ENCODE measurements at places on chromosomes 3 and 15.

GRCh38 chr3:8164145-8164544, 337.5 kb upstream of the LMCD1 start:
- no peak for DNase-seq

DNA sequence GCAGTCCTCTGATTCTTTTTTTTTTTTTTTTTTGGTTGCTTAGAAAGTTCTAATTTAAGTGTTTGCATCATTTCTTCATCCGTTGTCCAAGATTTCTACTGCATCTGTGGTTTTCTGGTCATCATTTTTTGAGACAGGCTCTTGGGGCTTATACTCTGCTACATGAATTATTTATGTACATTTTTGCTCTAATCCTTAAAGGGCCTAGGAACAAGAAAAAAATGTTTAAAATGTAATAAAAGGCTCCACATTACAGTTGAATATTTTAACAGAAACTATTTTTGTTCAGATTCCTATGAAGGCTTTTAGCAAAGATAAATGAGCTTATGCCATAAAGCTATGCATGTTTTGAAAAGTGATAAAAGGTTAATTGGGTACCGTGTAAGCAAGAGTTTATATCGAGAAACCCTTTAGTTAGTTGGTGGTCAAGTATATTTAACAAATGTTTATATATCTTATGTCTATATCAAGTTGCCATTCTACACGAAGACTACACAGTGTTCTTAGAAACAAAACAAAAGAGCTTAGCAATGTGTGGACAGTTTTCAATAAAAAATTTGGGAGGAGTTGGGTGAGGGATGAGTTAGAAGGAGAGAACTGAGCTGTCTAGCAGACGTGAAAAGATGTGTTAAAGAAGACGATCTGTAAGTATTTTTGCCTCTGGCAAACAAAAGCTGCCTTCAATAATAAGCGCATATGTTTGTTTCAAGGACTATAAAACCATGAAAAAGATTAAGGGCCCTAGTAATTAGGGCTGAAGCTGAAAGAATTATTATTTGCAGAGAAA, 563.6 kb upstream of the NAALADL2 start:
- DNase-seq = no peak

DNA sequence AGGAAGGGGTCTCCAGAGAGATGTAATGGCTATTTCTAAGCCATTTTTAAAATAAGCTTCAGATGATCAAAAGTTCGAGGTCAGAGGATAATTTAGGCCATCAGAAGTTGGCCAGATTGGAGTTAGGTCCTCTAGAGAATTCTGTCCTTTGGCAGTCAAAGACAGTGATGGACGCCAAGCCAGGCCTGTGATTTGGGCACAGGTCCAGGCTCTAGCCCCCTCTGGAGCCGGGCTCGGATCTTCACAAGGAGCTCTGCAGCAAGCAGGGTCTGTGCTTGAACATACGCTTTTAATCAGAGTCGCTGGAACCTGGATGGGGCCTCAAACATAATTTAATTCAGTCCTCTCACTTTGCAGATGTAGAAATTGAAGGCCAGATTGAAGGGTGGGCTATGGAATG, 151.4 kb upstream of the BCL6 start:
- no peak for DNase-seq

- no peak for DNase-seq
Measured at GRCh38 chr3:9696480-9697220, 7.0 kb upstream of the CPNE9 start.

DNA sequence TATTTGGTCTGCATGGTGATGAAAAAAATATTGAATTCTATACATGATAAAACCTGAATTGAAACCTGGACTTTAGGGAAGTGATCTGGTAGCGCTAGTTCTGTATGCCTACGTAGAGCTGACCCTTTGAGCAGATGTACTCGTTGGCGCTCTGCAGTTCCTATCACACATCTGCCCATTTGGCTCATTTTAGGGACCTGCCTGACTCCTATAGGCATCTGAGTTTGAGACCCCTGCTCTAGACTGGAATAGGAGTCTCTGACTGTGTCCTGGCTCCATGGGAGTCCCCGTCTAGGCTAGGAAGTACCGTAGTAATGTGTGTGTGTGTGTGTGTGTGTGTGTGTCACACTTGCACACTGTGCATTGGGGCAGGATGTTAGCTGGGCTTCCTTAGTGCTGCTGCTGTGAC, 21.2 kb downstream of the STARD5 start:
- peak; percentile 31 for DNase-seq

- no peak for DNase-seq
Measured at GRCh38 chr3:52782412-52783210, 5.2 kb downstream of the ITIH1 start.

GRCh38 chr15:74037171-74038117, 42.9 kb downstream of the PML start:
- DNase-seq = no peak

GRCh38 chr3:175716446-175716845, 857.3 kb downstream of the NAALADL2 start:
- no peak for DNase-seq

DNA sequence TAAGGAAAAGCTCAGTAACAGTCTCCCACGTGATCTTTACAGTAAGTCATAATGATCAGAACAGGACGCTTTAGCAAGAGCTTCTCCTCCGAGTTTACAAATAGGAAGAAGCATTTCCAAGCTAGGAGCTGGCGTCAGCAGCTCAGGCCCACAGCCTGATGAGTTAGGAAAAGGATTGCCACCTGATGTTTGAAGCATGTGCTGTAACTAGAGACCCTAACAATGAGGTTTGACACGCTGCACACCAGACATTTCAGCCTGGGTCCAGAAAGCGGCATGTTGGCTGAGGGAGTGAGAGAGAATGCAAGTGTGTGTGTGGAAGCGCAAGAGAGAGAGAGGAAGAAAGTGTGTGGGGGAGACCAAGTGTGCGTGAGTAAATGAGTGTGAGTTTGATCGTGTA, 47.3 kb downstream of the TLE3 start:
- no peak for DNase-seq

GRCh38 chr3:107861904-107862303, 228.9 kb downstream of the CD47 start:
- no peak for DNase-seq

- no peak for DNase-seq
Measured at GRCh38 chr15:74531144-74531811, 9.7 kb upstream of the ARID3B start.

DNA sequence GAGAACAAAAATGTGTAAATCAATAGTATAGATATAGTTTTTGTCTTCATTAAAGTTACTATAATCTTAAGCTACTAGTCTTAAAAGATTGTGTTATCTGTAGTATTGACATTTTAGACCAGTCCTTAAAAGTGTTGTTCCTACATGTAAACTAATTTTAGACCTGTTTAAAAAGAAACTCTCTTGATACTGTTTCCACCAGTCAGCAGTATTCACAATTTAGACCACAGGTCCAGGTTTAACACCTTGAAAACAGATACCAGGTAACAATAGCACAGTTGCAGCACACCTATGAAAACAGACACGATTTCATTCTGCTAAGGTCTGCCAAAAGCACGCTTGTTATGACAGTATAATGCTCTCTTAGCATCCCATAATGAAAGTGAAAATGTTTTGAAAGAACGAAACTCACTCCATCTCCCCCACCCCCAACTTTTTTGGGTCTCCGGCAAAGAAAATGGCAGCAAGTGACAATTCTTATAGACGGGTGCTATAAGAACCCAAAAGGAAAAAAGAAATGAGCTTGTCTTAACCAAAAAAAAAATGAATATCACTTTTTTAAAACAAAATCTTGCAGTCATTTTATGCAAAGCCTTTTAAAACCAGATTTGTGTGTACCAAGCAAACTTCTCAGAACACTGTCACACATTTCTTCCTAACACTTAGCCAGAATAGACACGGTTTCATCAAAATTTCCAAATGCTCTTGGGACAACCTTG, 1.6 kb downstream of the EIF4E3 start:
- peak; percentile 72 for DNase-seq

DNA sequence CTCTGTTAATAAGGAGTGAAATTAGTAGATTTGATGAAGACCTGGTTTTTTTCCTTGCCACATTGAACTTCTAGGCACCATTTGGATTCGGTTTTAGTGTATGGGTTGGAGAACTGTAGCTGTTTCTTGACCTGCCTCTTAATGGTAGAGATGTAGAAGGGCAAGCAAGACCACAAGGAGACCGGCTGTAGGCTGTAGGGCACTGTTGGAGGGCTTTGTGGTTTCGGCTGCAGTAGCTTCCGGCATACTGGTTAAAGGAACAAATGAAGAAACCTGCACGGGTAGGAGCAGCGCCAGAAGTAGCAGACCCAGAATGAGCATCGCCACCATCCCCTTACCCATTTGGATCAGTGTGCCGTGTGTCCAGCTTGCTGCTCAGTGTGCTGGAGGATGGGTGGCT, 7.9 kb downstream of the PCLAF start:
- no peak for DNase-seq

DNA sequence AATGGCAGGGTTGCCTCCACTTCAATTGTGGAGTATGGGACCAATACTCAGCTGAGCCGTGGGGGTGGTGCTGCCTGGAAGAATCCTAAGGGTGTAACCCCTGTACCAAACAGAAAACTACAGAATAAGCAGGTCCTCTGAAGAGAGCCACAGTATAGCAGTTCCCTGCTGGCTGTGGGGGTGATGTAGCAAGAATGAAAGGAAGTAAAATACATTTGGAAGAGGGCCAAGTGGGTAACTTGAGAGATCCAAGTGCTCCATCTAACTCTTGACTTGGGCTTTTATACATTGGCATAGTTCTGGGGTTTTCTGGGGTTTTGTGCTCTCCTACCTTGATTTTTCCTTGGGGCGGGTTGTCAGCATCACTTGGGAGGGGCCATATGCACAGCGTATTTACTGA, 341.4 kb downstream of the OTOL1 start:
- no peak for DNase-seq

GRCh38 chr3:158731938-158732855, at the start of gene RARRES1:
RARRES1 (minus strand) TSS chr3:158732457; CDS start chr3:158732415, 42 bp downstream.
- DNase-seq = peak; percentile 63

DNA sequence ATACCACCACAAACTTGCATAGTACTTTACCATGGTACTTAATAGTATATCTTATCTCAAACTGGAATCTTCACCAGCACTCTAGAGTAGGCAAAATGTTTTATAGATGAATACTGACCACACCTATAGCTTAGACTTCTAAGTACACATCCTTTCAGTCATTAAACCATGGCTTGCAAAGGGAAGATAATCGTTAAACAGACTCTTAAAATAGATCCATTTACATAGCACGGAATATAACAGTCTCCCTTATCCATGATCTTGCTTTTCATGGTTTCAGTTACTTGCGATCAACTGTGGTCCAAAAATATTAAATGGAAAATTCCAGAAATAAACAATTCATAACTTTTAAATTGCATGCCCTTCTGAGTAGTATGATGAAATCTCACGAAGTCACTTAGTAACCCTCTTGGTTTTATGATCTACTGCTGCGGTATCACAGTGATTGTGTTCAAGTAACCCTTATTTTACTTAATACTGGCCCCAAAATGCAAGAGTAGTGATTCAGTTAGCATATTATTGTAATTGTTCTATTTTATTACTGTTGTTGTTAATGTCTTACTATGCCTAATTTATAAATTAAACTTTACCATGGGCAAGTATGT, 111.4 kb downstream of the HERC1 start:
- DNase-seq = no peak

DNA sequence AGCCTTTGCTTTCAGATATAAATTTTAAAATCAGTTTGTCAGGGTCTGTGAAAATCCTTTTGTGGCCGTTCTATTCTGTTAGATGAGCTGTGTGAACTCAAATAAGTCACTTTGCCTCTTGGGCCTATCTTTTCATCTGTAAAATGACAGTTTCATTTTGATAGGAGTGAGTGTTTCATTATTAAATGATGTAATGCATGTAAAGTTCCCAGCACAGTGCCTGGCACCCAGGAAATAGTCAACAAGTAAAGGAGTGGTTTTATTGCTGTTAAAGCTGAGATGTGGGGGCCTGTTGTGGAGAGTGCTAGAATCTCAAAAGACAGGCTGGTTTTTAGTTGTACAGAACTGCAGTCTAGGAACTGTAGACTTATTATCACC, 394.5 kb upstream of the CFAP20DC start:
- peak; percentile 59 for DNase-seq

DNA sequence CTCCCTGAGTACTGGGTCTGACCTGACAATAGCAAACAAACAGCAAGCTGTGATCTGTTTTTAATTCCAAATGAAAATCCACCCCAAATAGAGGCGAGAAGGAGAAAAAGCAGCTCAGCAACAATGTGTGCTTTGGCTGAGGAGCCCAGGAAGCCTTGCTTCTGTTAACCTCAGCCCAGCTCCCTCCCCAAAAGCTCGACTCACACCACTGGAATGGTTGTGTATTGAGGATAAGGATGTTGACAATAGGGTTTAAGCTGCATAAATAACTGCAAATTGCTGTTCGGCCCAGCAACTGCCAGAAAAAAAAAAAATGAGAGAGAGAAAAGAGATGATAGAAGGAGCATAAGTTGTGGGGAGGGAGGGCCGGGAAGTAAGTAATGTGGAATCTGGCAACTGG, 104.0 kb upstream of the TBC1D5 start:
- DNase-seq = no peak

DNA sequence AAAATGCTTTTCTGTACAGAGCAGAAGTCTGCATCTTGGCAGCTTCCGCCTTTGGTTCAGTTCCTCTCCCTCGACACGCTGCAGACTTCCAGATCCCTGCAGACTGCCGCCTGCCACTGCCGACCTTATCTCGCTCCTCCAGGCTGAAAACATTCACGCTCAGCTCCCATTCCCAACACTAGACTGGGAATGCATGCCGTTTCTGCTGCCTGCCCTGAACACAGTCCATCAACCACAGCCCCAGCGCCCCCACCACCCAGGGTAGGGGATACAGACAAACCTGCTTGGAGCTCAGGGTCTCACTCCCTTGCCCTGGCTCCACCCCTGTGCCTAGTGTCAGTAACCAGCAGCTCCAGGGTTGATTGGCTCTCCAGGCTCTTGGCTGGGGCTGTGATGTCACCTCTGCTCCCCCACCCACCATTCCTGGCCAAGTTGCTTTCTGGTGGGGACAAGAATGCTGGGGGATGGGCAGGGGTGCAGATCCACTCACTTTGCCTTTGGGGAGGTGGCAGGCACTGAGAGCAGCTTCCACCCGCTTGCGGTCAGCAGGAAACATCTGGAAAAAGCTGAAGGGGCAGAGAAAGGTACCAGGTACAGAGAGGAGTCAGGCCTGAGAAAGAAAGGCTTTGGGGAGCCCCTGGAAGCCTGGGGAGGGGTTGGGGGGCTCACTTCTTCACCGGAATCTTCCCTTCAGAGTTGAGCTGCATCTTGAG, 6.1 kb downstream of the PLCB2 start:
- DNase-seq = no peak

- DNase-seq = no peak
Measured at GRCh38 chr3:69690-70089, 126.9 kb upstream of the CHL1 start.

- DNase-seq = no peak
Measured at GRCh38 chr15:52784799-52785671, 5.1 kb downstream of the ONECUT1 start.

- no peak for DNase-seq
Measured at GRCh38 chr3:140223631-140224030, 288.6 kb downstream of the CLSTN2 start.

DNA sequence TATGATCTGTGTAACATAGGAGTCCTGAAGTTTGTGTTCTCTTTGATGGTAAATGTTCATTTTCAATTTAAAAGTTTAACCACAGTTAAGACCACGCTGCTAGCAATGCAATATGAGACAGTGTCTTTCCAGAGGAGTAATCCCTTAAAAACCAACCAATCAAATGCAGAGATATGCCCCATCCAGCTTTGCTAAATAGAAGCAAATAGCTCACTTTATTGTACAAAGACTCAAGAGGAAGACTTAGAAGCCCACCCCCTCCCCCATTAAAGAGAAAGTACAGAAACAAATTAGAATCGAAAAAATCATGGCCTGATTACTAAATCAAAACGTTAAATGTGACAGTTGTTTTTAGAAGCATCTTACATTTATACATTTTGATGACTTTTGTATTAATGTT, 2.1 kb upstream of the ANP32A start:
- no peak for DNase-seq

GRCh38 chr3:50267280-50267913, 1.6 kb upstream of the SEMA3B start:
- DNase-seq = no peak
